ENCODE measurements at places on chromosomes 11 and 22.

DNA sequence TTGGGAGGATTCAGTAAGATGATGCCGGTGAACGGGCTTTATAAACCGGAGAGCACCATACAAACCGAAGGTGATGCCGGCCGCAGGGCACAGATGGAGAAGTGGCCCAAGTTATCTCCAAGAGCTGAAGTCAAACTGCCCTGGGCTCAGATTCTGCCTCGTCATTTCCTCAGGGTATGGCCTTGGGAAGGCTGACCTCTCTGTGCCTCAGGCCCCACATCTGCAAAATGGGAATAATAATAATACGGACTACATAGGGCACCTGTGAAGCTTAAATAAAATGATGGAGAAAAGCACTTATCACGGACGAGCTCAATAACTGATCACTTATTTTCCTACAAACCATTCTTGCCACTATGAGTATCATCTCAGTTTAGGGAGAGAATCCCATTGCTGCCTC lies 29.9 kb downstream of the DSCAML1 start:
- no peak for DNase-seq

DNA sequence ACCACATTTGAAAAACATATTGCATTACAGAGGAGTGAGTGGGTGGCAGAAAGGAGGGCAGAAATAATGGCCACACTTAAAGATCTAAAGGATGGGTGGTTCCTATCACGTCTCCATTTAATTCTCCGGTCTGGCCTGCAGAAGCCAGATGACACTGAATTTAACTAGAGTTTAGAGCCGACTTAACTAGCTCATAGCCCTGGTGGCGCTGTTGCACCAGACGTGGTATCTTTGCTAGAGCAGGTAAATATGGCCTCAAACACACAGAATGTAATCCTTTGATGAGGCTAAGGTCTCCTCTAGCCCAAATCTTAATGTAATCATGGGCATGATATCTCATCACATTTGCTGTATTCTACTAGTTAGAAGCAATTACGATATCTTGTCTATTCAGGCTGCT lies 51.5 kb upstream of the GAL start:
- peak; percentile 39 for DNase-seq

GRCh38 chr11:26150031-26150430 lies 181.9 kb upstream of the ANO3 start:
- no peak for DNase-seq

- DNase-seq, result no peak
These were observed 16.4 kb downstream of the IL17REL start for GRCh38 chr22:49996119-49996517.

DNA sequence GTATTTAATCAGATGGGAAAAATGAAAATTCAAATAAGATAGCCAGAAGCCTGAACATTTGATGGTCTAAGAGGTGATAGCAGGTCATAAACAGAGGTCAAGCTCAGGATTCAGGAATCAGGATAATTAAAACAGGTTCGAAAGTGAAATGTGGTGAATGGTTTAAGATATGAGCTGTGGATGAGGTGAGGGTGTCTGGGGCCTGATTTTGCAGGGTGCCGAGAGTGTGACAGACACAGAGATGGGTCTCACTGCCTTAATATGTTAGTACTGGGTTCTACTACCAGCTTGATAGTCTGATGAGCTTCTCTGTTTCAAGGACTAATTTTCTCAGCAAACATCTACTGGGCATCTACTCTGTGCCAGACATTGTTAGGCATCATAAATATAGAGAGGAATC lies 19.9 kb upstream of the EMSY start:
- DNase-seq, result no peak

DNA sequence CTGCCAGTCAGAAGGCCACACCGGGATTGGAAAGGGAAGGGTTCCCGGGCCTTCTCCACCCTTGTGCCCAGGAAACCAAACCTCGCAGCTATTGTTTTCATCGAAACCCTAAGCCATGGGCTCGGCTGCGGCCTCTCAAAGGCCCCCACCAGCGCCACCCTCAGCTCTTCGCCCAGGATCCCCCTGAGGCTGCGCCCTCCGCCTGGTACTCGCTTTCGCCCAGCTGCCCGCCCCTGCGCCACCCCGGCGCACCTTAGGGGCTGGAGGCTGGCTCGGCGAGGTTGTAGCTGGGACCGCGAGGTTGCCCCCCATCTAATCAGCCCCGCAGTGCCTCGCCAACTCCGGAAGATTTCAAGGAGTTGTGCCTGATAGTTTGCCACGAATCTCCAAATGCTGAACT lies 49.0 kb downstream of the FZD4 start:
- DNase-seq, result no peak

GRCh38 chr11:68107689-68108088 lies 13.5 kb downstream of the CHKA start:
- no peak for DNase-seq

- DNase-seq, result no peak
These were observed 37.0 kb upstream of the GNAZ start for GRCh38 chr22:23033116-23033905.

GRCh38 chr22:49295851-49296560 lies 531.7 kb downstream of the BRD1 start:
- DNase-seq, result no peak

- DNase-seq, result no peak
These were observed 34.8 kb downstream of the CELSR1 start for GRCh38 chr22:46502440-46503175.

DNA sequence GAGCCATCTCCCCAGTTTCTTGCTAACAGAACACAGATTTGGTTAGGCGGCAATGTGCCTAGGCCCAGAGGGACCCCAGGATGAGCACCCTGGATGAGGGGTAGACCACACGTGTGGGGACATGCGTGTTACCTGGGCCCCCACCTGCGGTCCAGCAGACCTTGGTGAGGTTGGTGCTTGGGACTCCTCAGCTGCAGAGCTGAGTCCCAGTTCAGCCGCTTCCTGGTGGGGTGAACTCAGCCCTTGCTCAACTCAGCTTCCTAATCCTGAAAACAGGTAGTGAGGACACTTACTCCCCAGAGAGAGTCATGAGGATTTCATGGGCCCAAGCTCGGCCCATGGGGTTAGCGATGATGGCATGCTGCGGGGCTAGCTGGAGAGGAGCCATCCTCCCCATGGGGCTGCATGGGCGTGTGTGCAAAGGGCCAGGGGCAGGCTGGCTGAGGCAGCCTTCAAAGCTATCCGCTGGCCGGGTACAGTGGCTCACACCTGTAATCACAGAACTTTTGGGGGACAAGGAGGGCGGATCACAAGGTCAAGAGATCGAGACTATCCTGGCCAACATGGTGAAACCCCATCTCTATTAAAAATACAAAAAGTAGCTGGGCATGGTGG lies 46.9 kb upstream of the SHISAL1 start:
- DNase-seq, result no peak

GRCh38 chr11:27253224-27253623 lies 109.8 kb downstream of the CCDC34 start:
- DNase-seq, result no peak

GRCh38 chr11:28461846-28462245 lies 353.7 kb downstream of the METTL15 start:
- DNase-seq, result no peak

DNA sequence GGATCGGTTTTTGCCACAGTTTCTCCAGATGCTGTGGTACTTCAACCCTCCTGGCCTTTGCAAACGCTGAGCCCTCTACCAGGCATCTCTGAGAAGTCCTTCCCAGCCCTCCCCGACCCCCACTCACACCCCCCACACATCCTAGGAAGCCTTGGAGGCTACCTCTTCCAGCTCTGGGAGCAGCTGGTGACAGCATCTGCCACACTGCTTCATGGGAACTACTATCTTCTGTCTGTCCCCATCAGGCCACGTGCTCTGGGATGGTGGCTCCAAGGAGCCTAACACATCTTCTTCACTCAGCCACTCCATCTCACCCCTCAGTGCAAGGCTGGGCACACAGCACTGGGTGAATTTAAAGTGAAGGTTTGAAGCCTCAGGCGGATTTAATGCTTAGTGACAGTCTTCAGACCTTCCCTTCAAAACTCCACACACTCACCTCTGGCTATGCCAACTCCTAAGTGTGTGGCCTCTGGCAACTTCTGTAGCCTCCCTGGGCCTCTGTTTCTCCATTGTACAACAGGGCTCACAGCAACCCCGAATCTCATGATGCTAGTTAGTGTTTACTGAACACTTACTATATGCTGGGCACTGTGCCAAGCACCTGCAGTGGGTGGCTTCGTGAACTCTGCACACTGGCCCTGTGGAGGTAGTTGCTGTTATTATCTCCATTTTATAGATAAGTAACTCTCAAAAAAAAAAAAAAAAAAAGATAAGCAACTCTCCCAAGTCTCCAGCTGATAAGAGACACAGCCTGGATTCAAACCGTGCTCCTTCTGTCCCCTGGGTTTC lies 7.3 kb upstream of the TP53I11 start:
- DNase-seq, result no peak

- DNase-seq, result no peak
These were observed 45.3 kb upstream of the NECTIN1 start for GRCh38 chr11:119774172-119774763.

DNA sequence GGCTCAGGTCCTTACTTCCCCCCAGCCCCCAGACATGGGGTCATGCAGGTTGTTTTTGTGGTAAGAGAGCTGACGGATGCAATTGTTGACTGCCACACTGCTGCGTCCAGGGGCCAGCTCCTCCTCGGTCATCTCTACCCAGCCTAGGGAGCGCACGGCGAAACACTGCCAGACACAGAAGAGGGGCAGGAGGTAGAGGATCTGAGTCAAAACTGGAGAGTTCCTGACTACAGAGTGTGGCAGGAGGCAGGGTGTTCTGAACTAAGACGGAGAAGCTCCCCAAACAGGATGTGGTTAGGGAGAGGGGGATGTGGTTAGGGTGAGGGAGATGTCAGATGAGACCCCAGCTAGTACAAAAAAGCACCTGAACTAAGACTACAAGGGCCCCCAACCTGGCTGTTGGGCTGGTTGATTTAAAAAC lies 12.3 kb downstream of the SMPD1 start:
- DNase-seq, result peak; percentile 65

GRCh38 chr11:17403980-17404759 lies 15.7 kb upstream of the KCNJ11 start:
- no peak for DNase-seq

GRCh38 chr22:46857142-46857884 lies 94.9 kb downstream of the TBC1D22A start:
- DNase-seq, result no peak

DNA sequence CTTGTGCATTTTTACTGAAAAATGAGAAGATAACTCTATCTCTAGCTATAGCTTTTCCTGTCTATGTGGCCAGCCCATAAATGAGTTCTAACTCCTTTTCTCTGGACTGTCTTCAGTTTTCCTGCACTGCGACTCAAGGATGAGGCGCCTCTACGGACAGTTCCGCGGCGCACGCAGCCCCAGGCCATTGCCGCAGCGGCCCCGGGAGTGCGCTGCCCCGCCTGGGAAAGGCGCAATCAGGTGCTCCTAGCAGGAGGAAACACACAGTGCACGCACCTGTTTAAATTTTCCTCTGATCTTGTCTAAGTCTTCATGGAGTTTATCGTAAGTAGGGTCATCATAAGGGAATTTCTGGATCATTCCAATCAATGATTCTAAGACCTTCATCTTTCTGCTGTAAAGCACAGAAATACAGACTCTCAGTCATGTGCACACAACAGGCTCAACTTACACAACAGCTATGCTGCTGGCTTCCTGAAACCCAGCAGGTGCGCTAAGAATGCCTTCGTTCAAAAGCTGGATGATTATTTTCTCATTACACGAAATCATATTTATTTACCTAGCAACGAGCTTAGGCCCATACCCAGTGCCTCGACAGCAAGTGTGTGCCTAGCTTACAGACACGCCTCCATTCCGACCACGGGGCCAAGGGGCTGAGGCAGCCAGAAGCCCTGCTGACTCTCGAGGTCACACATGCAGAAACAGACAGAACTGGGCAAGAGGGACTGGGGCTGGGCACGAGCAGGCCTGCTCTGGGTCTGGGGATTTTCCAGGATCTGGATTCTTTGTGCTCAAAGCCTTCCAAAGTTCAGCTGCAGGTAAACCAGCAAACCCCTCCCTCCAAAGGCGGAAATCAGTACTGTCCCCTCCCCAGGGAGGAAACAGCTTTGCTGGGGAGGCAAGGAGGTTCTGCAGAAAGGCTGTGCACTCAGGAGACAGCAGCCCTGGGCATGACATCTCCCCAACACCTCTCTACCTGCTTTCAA lies 7.2 kb downstream of the LTO1 start:
- no peak for DNase-seq

- DNase-seq, result no peak
These were observed 7.2 kb upstream of the STT3A start for GRCh38 chr11:125585487-125585886.

DNA sequence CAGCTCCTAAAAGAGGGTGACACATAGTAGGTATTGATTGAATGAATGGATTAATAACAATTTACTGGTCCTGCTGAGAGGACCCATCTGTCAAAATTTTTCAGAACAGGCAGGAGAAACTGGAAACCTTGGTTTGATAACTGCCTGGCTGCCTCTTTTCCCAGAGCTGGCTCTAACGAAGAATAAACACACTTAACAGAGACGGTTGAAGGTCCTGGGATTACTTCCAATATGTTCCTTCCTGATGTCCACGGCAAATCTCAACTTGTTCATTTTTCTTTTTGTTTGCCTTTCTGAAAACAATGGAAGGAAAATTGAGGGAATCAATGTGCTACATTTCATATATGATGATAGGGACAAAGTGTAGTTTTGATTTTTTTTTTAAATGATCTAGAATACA lies 76.5 kb upstream of the SYT13 start:
- no peak for DNase-seq

DNA sequence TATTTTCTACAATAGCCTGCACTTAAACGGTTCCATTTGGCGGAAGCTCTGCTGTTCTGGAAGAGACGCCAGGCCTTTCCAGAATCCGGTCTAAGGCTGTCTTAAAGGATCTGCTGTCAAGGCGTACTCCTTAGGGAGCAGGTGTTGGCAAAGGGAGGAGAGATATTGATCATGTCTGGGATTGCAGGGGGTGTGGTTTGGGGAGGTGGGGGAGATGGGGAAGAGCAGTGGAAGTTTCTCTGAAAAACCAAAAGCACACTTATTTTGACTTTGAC lies 22.5 kb upstream of the WNT11 start:
- DNase-seq, result no peak
